ENCODE measurements at places on chromosomes 5 and 9.
A peak's percentile ranks its signal among the peaks of the same experiment; 100 is the strongest.

GRCh38 chr5:172110921-172111851 is 76.8 kb downstream of the STK10 start:
- peak; percentile 56 for DNase-seq

DNA sequence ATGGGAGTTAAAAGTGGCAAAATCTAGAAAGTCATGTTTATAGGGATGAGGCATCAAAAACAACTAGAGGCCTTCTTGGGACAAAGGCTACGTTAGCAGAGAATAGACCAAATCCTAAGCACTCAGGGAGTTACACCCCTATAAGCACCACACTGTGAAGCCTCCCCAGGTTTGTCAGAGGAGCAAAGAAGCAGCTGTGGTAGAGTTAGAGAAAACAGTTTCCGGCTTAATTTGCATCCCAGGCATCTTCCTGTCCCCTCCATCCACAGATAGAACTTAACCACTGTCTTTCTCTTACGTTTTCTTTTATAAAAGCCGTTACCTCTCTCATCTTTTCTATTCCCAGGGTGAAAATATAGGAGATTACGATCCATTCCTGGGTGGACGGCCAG is 188.6 kb upstream of the KLF9 start:
- no peak for DNase-seq

DNA sequence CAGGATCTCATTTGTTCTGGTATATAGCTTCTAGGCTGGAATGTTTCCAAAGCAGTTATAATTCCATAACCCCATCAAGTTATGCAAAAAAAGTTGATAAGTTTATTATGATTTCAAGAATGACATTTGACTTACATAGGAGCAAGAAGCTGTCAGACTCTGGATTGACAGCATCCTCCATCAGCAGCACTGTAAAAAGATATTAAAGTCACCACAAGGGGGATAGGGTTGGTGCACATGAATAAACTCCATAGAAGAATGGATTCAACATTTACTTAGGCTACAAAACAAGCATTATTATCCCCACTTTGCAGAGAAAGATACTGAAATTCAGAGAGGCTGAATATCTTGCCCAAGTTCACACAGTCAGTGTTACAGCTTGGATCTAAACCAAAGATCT is 208.9 kb upstream of the SLC30A5 start:
- no peak for DNase-seq

DNA sequence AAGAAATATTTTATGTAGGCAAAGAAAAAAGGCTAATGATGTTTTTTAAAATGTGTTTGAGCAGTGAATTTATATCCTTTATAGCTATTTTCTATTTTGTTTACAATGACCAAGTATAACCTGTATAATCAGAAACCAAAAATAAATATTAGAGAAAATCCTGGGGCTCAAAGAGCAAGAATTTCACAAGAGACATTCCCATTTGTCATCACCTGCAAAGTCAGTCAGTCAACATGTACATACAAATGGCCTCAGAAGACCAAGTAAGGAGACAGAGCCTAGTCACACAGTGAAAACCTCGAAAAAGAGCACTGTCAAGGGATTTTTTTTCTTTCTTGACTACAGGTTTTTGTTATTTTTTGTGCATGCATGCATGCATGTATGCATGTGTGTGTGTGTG is 231.4 kb downstream of the GLIS3 start:
- DNase-seq: no peak

DNA sequence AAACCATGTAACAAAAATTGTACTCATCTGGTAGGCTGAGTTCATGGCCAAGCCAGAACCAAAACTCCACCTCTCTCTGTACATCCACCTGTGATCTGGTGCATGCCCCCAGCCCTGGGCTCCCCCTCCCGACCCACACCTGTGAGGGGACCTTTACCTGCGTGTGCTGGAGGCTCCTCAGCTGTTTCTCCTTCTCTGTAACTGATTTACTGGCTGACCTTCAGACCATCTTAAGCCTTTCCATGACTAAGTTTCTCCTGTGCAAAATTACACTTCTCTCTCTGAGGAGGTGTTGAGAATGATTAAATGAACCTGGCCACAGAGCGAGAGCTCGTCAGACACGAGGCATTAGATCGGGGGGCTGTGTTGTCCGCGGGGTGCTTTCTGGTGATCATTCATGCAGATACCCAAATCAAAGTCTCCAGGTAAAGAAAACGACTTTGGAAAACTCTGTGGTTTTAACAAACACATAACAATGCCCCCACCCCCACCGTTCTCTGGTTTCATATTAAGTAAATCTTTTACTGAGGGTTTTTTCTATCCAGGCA is 136.4 kb downstream of the SEMA5A start:
- DNase-seq: no peak

GRCh38 chr5:166767858-166768257 is 1523.6 kb upstream of the WWC1 start:
- DNase-seq: no peak

DNA sequence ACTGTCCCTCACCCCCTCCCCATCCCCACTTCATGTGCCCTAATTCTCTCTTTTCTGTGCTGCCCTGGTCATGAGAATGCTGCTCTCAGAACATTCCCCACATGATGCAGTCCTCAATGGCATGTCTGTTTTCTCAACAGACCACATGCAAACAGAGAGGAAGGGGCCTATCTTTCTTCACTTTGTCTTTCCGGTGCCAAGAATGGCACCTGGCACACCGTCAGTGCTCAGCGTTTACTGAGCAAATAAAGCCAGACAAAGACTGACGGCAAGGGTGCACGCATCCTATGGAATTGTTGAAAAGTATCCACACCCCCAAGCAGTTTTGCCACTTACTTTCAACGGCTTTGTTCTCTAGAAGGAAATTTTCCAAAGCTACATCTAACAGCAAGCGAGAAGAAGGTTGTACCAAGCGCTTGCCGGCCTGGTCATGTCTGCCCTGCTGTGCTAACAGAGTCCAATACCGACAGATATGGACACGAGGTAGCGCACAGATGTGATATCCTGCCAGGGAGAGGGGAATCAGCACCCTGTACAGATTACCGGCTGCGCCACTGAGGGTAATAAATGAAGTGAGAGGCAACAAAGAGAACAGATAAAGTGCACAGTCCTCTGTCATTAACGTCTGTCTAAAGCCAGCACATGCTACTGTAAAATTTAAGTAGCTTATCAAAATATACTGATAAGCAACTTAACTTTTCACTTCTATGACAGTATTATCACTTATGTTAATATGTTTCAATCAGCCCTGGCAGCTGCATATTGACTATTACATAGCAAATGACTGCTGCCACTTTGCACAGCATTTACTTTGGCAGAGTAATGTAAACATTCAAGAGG is 251.7 kb downstream of the DENND1A start:
- DNase-seq: no peak

DNA sequence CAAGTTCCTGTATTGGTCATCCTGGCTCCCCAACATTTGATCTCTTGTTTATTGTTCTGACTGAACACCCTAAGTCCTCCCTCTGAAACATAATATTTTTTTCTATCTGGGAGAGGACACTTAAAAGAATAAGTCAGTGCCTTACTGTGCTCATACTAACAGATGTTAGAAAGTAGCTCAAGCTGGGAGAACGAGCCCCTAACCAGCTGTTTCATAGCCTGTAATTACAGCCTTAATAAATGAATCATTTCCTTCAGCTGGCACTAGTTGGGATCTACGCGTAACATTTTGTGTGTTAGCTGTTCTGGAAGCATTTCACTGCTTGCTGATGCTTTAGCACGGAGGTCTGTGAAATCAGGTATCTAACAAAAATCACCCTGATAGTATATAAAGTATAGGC is 345.9 kb upstream of the RIOK2 start:
- no peak for DNase-seq

GRCh38 chr9:4366591-4367330 is 66.9 kb upstream of the GLIS3 start:
- DNase-seq: no peak

GRCh38 chr5:3597167-3598007 is 1.8 kb downstream of the IRX1 start:
- no peak for DNase-seq

- DNase-seq: no peak
Observed at GRCh38 chr5:52705720-52706119, 82.0 kb upstream of the ITGA1 start.

DNA sequence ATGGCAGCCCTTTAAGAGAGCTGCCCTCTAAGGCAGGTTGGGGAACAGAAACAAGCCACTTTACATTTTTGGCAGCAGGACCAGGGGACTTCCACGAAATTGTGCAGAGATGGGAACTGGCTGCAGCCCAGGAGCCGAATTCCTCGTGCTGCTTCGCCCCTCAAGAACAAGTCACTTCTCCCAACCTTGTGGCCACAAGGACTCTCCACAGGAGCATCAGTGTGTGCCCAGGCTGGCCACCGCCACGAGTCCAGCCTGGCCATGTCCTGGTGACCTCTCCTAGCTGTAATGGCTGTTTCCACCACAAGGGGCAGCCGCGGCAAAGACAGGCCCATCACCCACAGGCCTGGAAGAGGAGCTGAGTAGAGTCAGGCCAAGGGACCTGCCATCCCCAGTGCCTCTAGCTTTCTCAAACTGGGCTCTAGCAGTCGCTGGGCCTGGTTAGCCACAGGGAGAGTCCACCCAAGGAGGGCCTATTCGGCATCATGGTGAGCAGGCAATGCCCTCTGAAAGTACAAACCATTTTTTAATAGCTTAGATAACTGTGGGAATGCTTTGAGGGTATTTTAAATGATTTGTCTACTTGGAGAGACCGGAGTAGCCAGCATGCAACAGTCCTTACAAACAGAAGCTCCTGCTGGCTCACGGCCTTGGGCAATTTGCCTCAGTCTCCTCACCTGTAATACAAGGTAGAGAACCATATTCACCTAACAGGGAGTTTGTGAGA is 129.0 kb downstream of the COL23A1 start:
- DNase-seq: no peak

GRCh38 chr9:78958892-78959291 is 612.9 kb upstream of the TLE4 start:
- no peak for DNase-seq

- no peak for DNase-seq
Observed at GRCh38 chr5:73605223-73606087, 20.5 kb upstream of the ARHGEF28 start.

DNA sequence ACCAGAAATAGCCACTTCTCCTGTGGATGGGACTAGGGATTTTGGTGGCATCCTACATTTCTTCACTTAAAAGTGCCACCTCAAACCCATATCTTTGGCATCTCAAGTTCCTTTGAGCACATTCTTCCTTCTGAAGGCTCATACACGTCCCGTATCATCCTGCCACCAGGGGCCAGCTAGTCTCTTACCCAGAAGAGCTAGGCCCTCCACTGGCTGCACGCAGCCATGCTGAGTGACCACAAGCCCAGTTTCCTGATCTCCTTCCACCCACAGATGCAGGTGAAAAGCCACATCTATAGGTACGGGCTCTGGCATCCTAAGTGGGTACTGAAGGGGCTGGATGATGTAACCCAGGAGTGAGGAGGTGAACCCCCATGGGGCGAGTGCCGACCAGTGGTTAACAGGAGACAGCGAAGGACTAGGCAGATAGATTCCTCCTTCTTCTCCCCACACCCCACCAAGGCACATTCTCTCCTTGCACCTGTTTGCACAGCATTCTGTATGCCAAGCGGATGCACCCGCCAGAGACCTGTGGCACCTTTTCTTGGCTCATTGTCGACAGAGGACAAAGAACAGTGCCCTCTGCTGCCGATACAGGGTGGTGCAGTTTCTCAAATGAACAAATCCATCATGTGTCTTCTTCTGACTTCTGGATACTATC is 14.4 kb upstream of the SCGB3A1 start:
- DNase-seq: peak; percentile 22

DNA sequence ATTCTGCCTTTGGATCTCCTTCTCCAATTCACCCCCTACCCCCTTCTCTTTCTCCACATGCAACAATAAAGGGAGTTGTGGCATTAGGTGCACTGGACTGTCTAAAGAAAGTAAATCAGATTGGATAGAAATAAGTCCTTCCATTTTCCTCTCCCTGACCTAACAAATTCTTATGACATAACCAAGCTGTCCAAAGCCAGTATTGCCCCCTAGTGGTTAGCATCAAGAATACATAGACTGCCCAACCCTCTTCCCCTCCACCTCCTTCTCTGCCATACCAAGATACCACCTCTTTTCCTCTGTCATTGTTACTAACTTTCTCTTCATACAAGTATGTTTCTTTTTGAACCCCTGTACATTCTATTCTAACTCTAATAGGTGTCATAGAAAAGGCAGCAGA is 45.7 kb downstream of the PPARGC1B start:
- DNase-seq: no peak

GRCh38 chr5:83864652-83865051 is 144.0 kb upstream of the HAPLN1 start:
- DNase-seq: no peak

DNA sequence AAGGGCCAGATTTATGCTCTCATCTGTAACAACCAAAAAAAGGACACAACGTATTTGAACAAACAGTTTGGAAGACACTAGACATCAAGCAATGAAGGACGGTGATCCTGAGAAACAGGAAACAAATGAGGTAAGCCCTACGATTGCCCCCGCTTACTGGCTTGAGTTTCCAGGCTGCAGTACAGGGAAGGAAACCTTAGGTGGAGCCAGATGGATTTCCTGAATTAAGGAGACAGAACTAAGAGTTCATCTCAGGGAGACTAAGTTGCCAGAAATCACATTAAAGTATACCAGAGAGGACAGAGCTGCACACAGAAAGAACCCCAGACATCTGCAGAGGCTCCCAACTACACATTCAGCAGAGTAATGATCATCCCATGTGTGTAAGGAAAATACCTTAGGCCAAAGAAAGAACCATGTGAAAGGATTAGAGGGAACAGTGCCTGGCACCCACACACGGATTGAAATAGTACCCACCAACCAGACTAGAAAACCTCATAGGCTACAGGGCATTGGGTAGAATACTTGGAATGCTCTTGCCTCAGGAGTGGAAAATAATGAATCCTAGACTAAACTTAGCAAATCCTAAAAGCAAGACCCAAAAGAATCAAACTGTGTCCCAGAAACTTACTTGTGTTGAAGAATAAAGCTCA is 99.3 kb upstream of the NIPBL start:
- no peak for DNase-seq

DNA sequence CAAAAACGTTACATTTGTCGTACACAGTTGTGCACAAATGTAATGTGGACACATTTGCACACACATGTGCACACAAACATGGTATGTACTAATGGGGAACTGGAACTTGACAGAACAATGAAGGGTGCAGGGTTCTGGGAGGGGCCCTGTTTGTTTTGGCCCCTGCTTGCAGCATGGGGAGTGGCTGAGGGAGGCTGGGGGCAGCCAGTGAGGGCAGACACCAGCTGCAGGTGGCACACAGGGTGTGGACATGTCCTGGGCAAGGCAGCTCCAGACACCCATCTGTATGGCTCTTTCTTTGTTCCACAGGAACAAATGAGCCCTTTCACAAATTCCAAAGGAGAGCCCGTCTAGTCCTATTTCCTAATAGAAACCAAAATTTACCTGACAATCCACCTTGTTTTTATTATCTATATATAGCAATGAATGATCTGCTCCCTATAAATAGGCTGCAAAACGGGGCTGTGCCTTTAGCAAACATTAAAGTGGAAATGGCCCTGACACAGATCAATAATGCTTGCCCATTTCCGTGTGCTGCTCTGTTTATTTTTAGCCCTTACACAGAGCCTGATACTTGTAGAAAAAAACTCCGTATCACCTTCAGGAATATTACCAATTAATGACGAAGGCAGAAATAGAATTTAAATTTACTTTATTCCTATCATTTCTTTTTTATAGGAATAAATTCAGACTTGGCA is 26.4 kb downstream of the MARCHF3 start:
- no peak for DNase-seq

All from stimulated activated CD8-positive, alpha-beta memory T cell treated with anti-CD3 and anti-CD28 coated beads, Interleukin-12 subunit alpha, Interleukin-12 subunit beta, amount 100 ng/mL, for 4 hours (primary cell).